T-cell (primary cell): ENCODE measurements at places on chromosomes 6 and 20.

GRCh38 chr20:55782912-55783253, 222.4 kb downstream of the CBLN4 start:
- DNase-seq: no peak

DNA sequence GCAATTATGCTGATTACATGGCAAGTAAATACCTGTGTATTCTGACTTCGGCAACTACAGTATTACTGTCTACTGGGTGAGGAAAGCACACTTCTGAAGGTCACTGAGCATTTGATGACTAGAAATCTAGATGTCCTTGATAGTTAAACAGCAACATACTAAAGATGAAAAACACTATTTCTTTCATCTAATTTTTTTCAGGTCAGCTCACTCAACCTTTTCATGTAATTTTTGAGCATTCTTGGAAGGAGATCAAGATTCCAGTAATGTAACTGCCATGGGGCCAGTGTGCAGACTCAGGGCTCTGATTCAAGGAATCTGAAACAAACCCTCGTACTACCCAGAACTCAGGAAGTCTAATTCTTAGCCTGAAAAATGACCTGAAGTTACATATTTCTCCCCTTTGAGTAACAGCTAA, 222.6 kb upstream of the TAB2 start:
- no peak for DNase-seq

GRCh38 chr6:34347303-34347702, 45.2 kb downstream of the NUDT3 start:
- no peak for DNase-seq

DNA sequence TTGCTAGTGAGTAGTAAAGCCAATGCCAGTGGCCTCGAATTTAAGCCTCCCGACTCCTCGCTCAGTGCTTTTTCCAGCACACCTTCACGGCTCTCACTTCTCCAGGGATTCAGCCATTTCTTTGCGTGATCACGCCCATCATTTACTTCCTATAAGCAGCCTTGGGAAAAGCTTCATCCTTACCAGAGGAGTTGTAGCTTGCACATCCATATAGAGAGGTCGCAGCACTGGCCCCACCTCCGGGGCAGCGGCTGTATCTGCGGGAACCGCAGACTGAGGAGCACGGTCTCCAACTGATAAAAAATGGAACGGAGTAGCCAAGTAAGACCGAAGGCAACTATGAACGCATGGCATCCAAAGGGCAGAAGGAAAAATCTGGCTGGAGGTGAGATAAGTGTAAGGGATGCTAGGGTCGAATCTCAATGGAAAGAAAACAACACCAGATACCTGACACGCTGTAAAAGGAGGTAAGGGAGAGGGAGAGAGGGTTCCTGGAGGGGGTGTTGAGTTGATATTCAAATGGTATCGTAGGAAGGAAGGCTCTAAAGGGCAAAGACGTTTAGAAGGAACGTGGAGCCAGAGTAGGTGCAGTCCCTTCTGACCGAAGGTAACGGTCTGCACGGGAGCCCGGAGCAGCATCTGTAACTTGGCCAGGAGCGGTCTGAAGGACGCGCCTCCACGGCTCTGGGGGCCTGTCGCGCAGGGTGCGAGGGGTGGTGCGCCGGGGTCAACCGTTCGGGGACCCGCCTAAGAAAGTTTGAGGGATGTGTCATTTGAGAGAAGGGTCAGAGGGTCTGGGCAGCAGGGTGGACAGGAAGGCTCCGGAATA, 640 bp downstream of the NFS1 start:
- no peak for DNase-seq

GRCh38 chr6:157853018-157853805, 30.2 kb downstream of the SNX9 start:
- DNase-seq: no peak

- no peak for DNase-seq
Observed at GRCh38 chr20:57586943-57587277, 26.0 kb downstream of the PCK1 start.

- DNase-seq: no peak
Observed at GRCh38 chr6:21404577-21404976, 189.0 kb upstream of the SOX4 start.

GRCh38 chr6:148945301-148946021, 198.6 kb downstream of the UST start:
- no peak for DNase-seq

DNA sequence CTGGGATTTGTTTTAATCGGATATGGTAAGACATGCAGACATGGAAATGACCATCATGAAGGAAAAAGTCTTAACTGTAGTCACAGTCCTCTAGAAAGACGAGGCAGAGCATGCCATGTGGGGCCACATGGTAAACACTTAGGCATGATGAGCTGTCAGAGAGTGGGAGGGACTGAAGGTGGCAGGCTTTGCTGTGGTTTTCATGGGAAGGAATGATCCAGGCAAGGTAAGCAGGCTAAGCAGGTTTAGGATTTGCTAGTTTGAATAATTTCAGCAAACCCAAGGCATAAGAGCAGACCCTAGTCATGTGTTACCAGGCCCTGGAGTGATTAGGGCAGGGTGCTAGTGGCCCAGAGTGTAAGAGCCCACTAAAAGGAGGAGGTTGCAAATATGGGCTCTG, 47.2 kb upstream of the STMND1 start:
- no peak for DNase-seq

DNA sequence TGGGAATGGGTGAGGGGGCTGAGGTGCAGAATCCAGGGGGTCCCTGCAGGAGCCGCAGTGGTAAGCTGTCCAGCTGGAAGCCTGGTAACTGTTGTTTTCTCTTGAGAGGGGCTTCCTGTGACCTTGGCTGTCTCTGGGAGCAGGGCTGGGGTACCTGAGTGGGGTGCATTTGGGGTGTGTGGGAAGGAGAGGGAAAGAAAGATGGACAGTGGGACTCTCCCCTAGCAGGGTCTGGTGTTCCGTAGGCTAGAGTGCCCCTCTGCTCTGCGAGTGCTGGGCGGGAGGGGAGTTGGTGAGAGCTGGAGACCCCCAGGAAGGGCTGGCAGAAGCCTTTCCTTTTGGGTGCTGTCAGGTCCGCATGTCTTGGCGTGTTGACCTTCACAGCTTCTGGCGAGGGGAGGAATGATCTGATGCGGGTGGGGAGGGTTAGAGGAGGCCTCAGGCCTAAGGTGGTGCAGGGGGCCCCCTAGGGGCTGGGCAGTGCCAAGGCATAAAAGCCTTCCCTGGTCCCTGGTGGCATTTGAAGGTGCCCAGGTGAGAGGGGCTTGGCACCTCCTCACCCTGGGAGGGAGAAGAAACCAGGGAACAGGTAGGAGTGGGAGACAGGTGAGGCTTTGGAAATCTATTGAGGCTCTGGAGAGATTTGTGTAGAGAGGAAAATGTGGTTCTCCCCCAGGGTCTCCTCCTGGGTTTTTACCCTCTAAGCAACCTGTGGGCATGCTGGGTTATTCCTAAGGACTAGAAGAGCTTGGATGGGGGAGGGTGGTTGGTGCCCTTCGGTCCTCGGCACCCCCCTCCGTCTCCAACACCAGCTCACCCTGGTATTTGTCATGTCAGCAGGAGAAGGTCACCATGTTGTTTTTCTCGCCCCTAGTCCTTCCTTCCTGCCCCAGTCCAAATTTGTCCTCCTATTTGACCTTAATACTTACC, 3.3 kb downstream of the VEGFA start:
- no peak for DNase-seq

- no peak for DNase-seq
Observed at GRCh38 chr6:106643061-106643460, 13.7 kb downstream of the QRSL1 start.

- DNase-seq: no peak
Observed at GRCh38 chr20:37131486-37131885, 35.7 kb upstream of the RBL1 start.

GRCh38 chr6:31397901-31398525, 5.4 kb upstream of the MICA start:
- DNase-seq: no peak

- DNase-seq: no peak
Observed at GRCh38 chr20:654417-654750, 1.4 kb upstream of the SRXN1 start.

DNA sequence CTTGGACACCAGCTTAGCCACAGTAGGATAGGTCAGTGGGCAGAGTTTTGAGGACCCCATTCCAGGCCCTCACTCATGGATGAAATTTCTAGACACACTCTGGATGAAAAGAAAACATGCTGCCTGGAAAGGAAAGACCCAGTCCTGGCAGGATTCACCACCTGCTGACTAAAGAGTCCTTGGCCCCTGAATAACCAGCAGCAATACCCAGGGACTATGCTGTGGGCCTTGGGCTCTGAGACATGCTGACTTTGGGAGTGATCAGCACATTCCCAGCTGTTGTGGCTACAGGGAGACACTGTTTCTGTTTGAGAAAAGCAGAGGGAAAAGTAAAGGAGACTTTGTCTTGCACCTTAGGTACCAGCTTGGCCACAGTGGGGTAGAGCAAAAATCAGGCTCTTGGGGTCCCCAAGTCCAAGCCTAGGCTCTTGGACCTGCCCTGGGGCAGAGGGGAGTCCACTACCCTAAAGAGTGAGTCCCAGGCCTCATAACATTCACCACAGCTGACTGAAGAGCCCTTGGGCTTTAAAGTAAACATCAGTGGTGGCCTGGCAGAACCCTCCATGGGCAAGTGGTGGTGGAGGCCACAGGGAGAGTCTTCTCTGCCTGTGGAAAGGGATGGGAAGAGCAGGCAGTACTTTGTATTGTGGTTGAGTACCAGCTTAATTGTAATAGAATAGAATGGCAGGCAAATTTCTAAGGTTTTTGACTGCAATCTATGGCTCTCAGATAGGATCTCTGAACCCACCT, 516.8 kb downstream of the BCKDHB start:
- DNase-seq: no peak

DNA sequence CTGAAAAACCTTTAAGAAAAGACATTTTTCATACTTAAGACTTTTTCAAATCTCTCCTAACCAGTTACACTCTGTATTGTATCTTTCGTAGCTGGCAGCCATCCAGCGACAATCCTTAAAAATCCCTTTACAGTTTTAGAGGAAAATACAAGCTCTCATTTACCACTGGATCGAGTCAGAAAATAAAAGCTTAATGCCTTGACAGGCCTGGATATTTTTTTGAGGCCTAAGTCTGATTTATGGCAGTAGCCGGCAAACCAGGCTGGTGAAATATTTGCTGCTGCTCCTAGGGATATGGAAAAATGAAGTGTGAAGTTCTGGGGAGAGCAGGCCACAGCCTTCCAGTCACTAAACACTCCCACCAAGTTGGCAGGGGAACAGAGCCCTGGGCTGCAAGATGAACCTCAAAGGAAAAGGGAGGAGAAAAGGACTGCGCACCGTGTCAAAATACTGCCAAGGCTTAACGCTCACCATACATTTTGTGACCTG, 213.0 kb upstream of the SUPT3H start:
- DNase-seq: no peak

- no peak for DNase-seq
Observed at GRCh38 chr6:44514085-44514484, 126.6 kb downstream of the CDC5L start.

GRCh38 chr20:34883087-34883688, 6.8 kb downstream of the ACSS2 start:
- no peak for DNase-seq

DNA sequence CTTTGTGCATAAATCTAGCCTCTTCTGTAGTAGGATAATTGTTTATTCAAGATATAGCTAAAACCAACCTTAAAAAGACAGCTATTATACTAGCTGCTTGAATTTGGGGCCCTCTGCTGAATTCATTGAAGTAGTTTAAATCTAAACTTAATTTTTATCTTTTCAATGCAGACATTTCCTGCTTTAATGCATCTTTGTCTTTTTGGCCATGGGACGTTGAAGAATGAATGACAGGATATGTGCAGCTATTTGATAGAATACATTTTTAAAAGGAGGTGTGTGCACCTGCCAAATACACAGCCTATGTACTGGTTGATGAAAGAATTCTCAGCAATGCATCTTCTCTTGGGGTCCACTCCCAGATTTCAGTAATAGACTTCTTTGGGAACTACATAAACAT, 524.9 kb downstream of the PHF3 start:
- DNase-seq: no peak

GRCh38 chr20:5195655-5196054, 68.8 kb downstream of the CDS2 start:
- no peak for DNase-seq

- DNase-seq: no peak
Observed at GRCh38 chr20:20566516-20566915, 145.9 kb downstream of the RALGAPA2 start.

GRCh38 chr6:55756531-55757031, 118.8 kb downstream of the BMP5 start:
- no peak for DNase-seq

DNA sequence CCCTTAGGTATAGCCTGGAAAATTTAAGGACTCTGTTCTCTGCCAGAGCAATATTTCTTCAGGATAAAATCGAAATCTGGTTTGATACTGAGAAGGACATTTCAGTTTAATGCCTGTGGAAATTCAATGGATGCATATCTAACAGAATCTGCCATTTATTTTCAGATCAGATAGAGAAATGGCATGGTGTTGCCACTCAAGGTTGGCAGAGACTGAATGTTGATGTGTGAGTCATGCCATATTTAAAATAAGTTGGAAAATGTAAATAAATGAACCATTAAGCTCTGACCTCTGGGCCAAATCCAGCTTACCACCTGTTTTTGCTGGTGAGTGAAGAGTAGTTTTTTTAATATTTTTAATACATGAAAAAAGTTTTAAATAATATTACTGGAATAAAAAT, 594.6 kb downstream of the DOK5 start:
- no peak for DNase-seq

DNA sequence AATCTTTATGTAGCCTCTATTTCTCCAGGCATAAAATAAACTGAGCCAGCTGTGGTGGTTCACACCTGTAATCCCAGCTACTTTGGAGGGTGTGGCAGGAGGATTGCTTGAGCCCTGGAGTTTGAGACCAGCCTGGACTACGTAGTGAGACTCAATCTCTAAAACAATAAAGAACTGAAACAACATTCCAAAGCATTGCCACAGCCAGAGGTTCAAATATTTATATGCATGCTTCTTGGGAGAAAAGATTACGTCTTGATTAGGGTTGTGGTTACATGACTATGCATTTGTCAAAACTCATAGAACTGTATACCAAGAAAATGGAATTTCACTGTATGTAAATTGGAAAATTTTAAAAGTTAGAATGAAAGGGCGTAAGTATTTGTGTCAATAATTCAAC, 27.7 kb upstream of the PAX1 start:
- DNase-seq: no peak

GRCh38 chr6:27251112-27251605, 3.7 kb downstream of the PRSS16 start:
- DNase-seq: peak; percentile 24

DNA sequence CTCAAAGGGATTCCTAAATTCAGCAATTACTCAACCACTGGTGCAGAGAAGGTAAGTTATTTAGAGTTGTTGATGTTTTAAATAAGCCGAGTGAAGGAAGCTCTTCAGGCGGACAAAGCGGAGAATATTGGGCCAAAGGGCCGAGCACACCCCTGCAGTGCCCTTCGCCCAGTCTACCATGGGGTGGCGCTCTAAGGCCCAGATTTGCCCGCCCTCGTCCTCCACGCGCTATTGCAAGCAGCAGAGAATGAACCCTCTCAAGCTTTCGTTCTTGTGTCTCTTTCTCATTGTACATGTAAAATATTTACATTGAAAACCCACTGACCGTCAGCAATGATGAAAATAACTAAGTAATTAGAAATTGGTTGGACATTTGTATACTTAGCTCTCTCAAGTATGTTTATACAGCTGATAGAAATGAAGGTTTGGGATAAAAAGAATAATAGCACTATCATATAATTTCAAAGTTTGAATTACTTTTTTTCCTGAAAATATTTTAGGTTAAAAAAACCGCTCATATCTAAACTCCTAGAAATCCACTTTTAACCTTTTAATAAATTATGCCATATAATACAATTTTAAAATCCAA, 195.0 kb upstream of the CEP162 start:
- no peak for DNase-seq

- DNase-seq: no peak
Observed at GRCh38 chr6:149468179-149468578, 16.6 kb downstream of the ZC3H12D start.

- no peak for DNase-seq
Observed at GRCh38 chr6:88596801-88597200, 366.6 kb downstream of the RNGTT start.
